ENCODE measurements at places on chromosomes 13 and 19.
A peak's percentile ranks its signal among the peaks of the same experiment; 100 is the strongest.

GRCh38 chr13:93674337-93674755 lies 447.7 kb downstream of the GPC6 start:
- no peak for DNase-seq

GRCh38 chr19:41869374-41869955 lies 7.6 kb upstream of the CD79A start:
- no peak for DNase-seq

DNA sequence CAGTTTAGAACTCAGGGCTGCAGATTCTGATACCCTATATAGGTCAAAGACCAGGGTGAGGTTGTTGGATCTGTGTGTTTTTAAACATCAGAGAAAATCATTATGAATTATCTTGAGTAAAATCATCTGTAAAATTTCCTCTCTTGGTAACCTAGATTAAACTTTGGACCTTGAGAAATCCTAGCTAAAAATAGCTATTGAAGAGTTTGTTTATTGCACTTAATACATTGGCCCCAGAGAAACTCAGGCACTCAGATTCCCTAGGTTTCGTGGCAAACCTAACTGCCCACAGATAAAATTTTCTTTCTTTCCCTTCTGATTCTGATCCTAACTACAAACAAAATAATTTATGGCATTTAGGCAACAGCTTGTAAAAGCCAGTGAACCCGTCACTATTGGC lies 102.3 kb downstream of the GPC6 start:
- DNase-seq: no peak

- peak; percentile 30 for DNase-seq
These were observed 15.5 kb downstream of the C19orf47 start for GRCh38 chr19:40332669-40333068.

GRCh38 chr19:2659856-2660432 lies 42.5 kb downstream of the GNG7 start:
- no peak for DNase-seq

- DNase-seq: peak; percentile 57
These were observed 545 bp downstream of the RAD23A start for GRCh38 chr19:12946092-12946721.

DNA sequence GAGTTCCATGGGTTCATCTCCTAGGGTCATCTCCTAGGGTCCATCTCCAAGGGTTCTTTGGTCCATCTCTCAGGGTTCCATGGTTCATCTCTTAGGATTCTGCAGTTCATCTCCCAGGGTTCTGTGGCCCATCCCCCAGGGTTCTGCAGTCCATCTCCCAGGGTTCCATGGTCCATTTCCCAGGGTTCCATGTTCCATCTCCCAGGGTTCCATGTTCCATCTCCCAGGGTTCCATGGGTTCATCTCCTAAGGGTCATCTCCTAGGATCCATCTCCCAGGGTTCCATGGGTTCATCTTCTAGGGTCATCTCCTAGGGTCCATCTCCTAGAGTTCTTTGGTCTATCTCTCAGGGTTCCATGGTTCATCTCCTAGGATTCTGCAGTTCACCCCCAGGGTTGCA lies 4.9 kb downstream of the TMEM59L start:
- no peak for DNase-seq

DNA sequence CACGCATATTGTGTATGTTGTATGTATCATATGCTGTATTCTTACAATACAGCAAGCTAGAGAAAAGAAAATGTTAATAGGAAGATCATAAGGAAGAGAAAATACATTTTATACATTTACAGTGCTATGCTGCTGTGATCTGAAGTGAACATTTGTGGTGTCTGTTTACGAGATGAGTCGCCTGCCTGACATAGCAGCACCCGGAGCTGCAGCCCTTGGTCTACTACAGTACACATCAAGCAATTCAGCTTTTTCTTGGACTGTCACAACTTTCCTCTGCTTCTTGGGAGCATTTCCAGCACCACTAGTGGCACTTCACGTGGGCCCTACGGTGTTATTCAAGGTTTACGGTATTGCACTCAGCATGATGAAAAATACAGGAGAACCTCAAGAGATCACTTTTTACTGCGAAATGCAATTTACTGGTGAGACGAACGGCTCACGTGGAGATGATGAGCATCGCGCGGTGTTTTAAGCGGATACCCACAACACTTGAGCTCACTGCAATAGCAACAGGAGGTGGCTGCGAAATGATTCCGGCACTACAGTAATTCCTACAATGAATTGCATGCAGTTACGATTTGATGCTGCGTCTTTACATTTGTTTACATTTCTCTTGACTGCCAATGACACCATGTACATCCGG lies 308.4 kb downstream of the FGF9 start:
- no peak for DNase-seq

DNA sequence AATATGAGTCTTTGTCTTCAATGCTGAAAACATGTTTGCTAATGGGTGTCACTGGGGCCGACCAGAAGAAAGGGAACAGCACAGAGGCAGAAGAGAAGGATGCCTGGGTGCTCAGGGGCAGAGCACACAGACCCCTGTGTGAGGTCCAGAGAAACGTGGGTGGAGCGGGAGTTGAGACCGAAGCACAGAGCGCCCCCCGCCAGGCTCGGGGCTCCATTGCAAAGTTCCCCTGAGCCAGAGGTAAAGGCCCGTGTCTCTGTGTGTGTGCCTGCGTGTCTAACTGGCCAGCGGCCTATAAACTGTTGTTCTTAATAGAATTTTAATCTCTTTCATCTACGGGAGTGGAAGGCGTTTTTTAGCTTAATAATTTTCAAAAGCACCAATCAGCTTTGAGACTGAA lies 343.1 kb downstream of the TEX29 start:
- no peak for DNase-seq

DNA sequence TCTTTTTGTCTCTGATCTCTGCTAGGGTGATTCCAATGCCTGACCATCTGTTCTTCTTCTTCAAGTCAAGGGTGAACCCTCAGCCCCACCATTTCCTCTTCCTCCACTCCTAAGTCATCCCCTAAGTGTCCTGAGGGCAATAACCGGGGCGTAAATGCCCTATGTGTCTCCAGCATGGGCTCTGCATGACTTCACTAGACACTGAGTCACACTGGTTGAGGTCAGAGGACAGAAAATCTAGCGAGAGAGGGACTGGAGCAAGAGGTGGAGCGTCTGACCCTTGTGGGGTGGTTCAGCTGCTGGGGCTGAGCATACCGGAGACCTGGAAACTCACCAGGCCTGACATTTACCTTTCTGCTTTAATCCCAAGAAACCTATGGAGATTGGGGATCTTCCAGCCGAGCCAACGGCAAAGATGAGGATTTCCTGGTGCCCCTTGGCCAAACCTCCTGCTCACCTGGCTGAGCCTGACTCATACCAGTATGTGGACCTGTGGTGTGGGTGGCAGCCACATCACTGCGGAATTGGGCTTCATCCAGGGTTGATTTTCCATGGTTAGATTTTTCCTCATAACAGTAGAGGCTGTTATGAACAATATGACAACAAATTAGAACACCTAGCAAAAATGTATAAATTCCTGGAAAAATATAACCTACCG lies 26.9 kb downstream of the SCGB2B2 start:
- DNase-seq: no peak

DNA sequence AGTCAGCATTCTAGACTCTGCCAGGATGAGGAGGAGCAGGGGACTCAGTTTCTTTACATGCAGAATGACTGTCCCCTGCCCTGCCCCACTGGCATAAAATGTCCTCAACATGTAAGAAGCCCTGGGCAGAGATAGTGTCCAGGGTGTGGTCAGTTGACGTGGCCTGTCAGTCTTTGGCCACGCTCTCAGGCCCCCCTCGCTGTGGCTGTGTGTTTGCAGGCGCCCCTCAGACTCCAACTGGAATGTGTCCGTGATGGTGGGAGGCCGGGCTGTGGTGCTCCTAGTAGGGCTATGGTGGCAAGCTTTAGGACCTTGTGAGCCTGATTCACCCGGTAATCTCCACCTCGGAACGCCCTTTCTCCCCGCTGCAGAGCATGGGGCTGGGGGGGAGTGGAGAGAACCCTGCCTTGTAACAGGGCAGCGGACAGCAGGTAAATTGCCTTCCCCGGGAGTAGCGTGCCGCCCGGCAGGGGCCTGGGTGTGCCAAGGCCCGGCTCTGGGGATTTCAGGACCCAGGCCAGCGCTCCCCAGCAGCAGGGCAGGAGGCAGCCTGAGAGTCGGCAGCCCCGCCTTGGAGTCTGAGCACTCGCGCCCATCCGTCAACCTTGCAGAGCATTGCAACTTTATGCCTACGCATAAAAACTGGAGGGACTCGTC lies 62.3 kb downstream of the CHST8 start:
- DNase-seq: no peak

DNA sequence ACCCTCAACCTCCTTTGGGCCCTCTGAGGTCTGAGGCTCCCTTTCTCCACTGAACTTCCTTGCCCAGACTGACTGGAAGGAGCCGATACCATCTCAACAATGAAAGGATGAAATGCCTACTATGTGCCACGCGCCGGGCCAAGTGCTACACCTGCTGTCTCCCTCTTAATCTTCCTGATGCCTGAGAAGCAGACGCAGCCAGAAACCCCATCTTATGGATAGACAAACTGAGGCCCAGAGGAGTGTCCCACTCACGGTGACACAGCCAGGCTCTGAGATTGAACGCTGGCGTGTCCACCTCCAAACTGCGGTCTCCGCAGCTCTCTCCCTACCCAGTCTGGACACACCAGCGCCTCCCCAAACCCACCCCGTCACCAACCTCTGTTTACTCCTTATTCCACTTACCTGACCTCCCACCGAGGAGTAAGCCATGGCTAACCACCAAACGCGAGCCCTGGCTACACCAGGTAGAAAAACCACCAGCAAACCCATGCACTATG lies 20.9 kb downstream of the MLLT1 start:
- no peak for DNase-seq

DNA sequence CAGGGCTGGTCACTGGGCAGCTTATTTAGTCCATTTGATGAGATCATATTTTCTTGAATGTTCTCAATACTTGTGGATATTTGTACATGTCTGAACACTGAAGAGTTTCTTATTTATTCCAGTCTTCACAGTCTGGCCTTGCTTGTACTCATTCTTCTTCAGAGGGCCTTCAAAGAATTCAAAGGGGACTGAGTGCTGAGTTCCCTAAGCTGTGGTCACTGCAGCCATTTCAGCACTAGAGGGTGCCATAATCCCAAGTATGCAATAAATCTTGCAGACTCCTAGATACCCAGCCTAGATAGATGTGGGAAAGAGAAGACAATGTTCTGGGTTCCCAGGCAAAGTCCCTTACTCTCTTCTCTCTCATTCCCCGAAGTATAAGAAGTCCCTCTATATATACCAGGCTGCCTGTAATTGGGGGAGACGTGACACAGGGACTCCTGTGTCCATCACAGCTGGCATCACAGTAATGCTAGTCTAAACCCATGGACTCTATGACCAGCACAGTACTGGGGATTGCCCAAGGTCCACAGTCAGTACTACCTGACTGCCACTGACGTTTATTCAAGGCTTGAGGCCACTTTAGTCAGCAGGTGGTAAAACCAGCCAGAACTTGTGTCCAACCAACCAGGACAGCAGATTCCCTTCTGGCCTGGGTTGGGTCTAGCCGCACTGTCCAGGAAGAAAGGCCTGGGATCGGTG lies 8.9 kb upstream of the VN1R1 start:
- DNase-seq: no peak

- DNase-seq: no peak
These were observed 1.7 kb downstream of the ZMYM5 start for GRCh38 chr13:19861762-19862161.

DNA sequence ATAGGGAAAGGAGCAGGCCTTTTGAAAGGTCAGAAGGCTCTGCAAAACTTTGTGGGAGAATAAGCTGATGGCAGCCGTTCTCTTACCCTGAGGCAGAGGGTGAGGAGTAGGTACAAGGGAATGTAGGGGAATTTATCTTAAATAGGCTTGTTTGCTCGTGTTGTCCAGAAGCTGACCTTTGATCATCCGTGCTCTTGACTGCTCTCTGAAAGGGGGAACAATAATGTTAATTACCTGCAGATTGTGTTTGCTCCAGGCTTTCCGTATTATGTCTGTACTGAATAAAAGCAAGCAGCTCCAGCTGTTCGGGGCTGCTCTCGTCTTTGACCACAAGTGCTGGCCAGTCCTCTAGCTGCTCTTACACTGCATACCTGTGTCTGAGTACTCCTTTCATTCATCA lies 116.3 kb downstream of the ZNF429 start:
- no peak for DNase-seq

GRCh38 chr19:18613589-18614234 lies 1.0 kb downstream of the TMEM59L start:
- DNase-seq: no peak

- no peak for DNase-seq
These were observed 12.7 kb upstream of the KBTBD6 start for GRCh38 chr13:41145136-41145908.

- no peak for DNase-seq
These were observed 541.1 kb upstream of the SPRY2 start for GRCh38 chr13:80881942-80882445.

GRCh38 chr13:36275190-36276002 lies 22.2 kb downstream of the CCDC169 start:
- no peak for DNase-seq

Measured in anterior cingulate cortex (tissue), 58 donors.